Left renal cortex interstitium (tissue), 4 donors: ENCODE measurements at places on chromosomes 12 and 14.

- no peak for DNase-seq
Observed at GRCh38 chr14:87067591-87067990, 925.4 kb downstream of the GALC start.

DNA sequence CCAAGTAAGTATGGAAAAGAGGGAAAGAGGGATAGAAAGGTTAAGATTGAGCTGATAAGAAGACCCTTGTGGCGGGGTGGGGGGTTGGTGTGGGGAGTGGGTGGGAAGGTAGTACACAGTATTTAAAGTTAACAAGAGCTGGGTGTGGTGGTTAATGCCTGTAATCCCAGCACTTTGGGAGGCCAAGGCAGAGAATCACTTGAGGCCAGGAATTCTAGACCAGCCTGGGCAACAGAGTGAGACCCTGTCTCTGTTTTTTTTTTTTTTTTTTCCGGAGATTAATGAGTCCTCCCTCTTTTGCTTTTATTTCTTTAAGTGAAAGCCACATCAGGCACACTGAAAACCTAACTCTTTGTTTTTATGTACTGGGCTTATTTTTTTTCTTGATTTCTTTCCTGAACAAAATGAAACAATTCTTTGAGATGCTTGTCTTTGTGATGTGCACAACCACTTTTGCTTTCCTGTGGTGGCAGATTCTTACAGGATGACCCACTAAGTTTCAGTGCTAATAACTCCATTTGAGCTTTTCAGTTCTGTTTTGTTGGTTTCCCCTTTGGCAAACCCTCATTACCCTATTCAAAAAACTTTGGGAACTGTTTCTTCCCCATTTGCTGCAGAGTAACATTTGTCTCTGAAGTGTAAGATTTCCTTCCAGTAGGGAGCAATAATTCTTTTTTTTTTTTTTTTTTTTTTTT, 54.8 kb downstream of the WNK1 start:
- no peak for DNase-seq

- no peak for DNase-seq
Observed at GRCh38 chr12:110007881-110008280, 8.7 kb downstream of the ANKRD13A start.

DNA sequence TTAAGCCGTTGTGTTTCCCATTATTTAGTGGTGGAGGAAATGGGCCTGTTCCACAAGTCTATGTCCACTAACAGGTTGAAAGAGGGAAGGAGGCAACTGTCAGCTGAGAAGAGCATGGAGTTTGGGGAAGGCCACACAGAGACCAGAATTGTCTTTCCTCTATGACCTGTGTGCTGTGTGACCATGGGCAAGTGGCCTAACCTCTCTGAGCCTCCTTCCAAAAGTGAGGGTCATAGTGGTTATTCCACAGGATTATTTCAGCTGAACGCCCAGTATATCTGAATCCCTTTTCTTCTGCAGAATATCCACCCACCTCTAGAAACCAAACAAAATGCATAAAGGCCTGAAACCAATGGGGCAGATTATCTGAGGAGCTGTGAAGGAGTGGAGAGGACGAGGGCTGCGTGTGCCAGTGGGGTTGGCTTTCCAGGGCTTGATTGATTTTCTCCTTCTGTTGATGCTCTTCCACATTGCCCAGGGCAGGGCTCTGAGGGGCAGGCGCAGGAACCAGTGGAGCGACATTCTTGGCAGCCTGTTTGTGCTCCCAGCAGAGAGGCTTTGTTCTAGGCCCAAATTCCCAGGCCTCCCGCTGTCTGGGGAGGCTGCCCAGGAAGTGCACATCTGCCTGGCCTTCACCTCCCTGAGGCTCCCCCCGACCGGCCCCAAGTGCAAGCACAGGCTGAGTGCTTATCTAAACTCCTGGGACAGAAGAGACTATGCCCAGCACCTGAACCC, 452.7 kb downstream of the BCL11B start:
- DNase-seq = no peak
